ENCODE measurements at places on chromosomes 13 and 19.

DNA sequence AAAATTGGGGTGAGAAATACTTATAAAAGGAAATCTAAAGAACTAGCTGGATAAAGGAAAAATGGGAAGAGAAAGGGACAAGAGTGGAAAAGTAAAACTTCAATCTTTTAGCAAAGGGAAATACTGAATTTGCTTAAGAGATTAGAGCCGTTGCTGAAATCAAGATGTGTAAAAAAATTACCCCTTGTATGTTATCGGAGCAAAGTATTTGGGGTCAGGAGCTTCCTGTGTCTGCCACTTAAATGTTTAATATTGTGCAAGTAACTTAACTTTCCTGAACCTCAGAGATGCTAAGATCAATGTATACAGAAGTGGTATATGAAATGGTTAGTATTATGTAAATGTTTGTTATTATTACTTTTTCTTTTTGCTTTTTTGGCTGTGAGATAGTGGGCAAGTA is 51.6 kb downstream of the NDFIP2 start:
- no peak for DNase-seq

DNA sequence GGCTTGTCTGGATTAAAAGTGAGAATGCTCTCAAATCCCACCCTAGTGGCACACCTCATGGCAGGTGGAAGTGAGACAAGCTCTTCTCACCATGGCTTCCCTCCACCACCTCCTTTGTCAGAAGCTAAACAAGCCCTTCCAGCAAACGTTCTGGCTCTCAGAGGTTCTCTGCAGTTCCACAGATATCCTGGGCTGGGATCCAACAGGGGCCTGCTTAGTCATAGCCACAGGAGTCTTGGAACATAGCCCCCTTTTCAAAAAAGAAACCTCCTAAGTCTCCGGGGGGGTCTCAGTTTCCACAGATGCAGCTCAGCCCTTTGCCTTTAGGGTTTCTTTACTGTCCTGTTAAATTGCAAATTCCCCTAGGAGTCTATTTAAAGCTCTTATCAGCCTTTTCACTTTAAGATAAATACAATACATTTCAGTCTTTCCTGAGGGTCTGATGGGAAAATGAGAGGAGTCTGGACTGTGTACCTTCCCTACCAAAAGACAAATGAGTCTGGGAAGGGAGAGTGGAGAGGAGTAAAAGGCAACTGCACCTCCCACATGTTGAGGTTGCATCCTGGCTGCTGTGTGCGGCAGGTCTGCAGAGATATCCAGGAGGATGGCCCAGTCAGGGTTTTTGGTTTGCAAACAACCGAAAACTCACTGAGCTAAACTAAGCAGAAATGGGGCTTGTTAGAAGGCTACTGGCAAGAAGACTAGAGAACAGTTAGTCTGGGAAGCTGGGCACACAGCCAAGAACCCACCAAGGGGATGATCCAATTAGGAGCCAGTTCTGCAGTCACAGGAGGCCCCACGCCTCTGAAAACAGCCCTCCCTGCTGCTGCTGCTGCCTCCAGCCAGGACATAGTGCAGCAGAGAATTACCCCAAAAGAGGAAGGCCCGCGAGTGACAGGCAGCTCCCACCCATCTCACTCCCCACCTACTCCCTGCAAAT is 41.4 kb upstream of the SERP2 start:
- peak; percentile 20 for DNase-seq

GRCh38 chr19:48061401-48062344 is 17.8 kb upstream of the CABP5 start:
- no peak for DNase-seq

DNA sequence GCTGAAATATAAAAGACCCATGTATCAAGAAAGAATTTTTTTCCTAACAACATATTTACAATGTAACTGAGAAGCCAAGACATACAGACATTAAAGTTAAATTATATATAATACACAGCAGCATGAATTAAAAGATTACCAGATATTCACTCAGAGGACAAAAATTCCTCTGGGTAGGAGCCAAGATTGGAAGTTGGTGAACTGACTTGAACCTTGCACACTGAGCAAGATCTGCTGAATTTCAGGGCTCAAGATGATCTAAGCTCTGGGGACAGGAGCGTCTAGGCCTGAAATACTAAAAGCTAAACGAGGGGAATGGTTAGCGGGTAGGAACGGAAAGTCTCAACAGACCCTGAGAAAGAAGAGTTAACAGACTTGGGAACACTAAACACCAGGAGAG is 8.5 kb downstream of the FOXO1 start:
- no peak for DNase-seq

DNA sequence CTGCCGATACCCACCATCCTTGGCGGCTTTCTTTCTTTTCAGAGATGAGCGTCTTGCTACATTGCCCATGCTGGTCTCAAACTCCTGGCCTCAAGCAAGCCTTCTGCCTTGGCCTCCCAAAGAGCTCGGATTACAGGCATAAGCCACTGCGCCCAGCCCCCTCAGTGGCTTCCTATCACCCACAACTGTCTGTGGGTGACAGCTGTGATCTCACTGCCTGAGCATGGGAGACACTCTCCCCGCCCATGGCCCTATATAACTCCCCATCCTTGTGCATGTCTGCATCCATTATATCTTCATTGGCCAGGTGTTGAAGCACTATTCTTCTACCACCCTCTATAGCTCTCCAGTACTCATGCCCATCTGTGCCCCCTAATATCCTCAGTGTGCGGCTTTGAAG is 76.2 kb downstream of the PTPRS start:
- no peak for DNase-seq

Data from nucleus accumbens (tissue), 56 donors.